ENCODE measurements at places on chromosomes 3 and 15.

DNA sequence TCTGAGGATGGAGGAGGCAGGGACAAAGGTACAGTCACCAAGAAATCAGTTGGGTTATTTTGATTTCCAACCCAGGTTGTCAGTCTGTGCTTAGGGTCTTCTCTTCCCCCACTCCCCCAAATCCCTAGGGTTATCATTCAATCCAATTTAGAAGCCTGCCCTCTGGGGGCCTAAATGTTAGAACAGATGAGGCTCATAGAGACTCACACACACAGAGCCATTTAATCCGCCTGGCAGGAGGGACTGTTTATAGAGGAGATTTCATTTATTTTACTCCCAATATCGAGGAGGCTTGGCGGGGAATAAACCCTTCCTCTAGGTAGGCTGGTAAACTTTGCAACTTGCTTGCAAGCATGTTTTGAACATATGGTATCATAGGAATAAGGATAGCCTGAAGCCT, 52.8 kb downstream of the RHCG start:
- DNase-seq: no peak

GRCh38 chr3:183984127-183984740, 33.5 kb downstream of the ABCC5 start:
- DNase-seq: no peak

GRCh38 chr15:22973286-22973685, 6.9 kb downstream of the CYFIP1 start:
- no peak for DNase-seq

- peak; percentile 25 for DNase-seq
Measured at GRCh38 chr3:171704002-171704401, 106.3 kb downstream of the PLD1 start.

GRCh38 chr3:161081633-161082032, 23.5 kb downstream of the B3GALNT1 start:
- no peak for DNase-seq

DNA sequence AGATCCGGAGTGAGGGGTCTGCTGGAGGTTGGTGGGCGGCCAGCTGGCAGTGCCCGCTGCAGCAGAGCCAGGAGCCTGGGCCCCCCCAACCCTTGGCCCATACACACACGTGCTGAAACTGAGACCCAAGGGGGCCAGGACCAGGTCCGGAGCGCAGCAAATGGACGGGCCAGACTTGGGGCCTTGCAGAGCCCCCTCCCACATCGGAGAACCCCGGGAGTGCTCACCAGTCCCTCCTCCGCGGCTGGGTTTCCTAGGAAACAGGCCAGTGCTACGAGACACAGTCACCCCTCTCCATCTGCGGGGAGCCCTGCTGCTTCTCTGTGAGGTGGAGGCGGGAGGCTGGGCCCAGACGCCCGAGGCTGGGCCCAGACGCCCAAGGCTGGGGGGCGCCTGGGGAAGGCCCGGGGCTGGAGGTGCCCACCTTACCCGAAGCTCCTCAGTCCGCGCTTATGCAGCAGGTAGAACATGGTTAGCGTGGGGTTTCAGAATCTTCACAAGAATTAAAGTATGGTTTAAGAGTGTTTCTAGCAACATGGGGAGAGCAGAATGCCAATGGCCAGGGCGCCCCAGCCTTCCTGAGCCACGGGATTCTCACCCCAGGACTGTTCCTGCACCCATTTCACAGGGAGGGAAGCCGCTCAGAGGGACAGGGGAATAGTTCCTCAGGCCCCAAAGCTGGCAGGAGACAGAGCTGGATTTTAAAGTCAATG, 135.0 kb upstream of the PRR20G start:
- no peak for DNase-seq

- no peak for DNase-seq
Measured at GRCh38 chr3:157807280-157807679, 298.9 kb downstream of the SHOX2 start.

DNA sequence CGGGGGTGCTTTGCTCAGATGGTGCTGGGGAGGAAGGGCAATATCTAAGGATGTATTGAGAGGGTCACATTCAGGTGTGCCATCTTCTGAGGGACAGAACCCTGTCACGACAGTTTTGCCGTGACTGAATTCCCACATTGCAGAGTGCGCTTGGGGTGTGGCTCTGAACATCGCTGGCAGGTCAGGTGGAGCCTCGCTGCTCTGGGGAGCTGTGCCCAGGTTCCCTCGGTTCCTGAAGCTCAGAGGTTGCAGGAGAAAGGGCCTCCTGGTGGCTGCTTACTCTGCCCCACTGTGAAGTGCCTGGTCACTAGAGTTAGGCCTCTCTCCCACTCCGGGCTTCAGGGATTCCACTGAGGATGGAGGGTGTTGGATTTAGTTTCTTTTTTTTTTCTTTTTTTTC, 51.5 kb downstream of the APBA2 start:
- no peak for DNase-seq

- DNase-seq: no peak
Measured at GRCh38 chr15:31776039-31776438, 254.3 kb upstream of the CHRNA7 start.

DNA sequence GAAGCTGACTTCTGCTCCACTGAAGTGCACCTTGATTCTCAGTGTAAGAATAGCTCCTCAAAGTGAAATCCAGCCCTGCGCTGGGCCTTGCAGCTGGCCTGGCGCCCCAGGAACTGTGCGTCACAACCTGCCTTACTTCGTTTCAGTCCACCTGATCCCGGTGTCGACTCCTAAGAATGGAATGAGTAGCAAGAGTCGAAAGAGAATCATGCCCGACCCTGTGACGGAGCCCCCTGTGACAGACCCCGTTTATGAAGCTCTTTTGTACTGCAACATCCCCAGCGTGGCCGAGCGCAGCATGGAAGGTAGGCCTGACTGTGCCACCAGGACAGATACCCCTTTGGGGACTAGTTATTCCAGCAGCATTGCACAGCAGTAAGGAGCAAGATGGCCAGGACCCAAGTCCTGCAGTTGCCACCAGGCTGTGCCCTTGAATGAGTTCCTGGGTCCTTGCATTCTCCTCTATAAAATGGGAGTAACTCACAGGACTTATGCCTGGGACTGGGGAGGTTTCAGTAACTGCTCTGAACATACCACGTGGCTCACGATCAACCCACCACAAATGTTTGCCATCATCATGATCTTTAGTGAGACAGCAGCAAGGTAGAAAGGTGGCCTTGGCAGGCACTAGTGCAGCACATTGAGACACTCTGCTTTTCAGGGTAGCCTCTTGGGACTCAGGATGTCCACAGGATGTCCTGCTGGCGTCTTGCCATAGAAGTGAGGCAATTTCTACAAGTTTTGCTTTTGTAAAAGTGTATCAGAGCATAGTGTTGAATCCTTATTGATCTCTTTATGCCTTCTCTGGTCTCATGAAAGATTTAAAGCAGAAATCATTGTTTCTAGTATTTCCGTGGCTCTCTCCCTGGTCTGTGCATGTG, 46.8 kb downstream of the PXYLP1 start:
- DNase-seq: no peak

GRCh38 chr3:160009525-160009924, 20.9 kb downstream of the IL12A start:
- DNase-seq: no peak

DNA sequence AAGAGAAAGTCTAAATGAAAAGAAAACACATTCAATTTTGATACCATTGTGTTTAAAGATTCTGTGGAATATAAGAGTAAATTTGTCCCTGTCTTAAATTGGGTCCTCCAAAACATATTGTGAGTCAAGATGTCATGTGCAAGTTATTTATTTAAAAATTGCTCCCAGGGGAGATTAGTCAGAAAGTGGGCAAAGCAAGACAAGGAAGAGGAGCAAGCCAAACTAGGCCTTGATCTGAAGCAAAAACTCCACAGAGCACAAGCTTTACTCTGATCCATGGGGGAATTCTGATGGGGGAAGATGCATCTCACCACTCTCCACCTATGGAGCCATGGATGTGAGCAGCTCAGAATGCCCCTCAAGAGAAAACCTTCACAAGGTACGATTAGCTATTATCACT, 342.8 kb upstream of the IL12A start:
- no peak for DNase-seq

GRCh38 chr15:63887630-63888029, 53.9 kb upstream of the HERC1 start:
- DNase-seq: no peak

- DNase-seq: no peak
Measured at GRCh38 chr15:68524753-68525584, 53.8 kb upstream of the CORO2B start.

- no peak for DNase-seq
Measured at GRCh38 chr3:27714146-27714526, 8.0 kb downstream of the EOMES start.

GRCh38 chr3:159635047-159635641, 353.5 kb upstream of the IL12A start:
- no peak for DNase-seq

- DNase-seq: no peak
Measured at GRCh38 chr15:92545996-92546395, 109.6 kb downstream of the FAM174B start.

GRCh38 chr3:177610686-177611633, 413.7 kb upstream of the TBL1XR1 start:
- no peak for DNase-seq

GRCh38 chr3:57794951-57795350, 38.8 kb downstream of the SLMAP start:
- no peak for DNase-seq

GRCh38 chr3:40097131-40098117, 212.1 kb upstream of the EIF1B start:
- DNase-seq: no peak

DNA sequence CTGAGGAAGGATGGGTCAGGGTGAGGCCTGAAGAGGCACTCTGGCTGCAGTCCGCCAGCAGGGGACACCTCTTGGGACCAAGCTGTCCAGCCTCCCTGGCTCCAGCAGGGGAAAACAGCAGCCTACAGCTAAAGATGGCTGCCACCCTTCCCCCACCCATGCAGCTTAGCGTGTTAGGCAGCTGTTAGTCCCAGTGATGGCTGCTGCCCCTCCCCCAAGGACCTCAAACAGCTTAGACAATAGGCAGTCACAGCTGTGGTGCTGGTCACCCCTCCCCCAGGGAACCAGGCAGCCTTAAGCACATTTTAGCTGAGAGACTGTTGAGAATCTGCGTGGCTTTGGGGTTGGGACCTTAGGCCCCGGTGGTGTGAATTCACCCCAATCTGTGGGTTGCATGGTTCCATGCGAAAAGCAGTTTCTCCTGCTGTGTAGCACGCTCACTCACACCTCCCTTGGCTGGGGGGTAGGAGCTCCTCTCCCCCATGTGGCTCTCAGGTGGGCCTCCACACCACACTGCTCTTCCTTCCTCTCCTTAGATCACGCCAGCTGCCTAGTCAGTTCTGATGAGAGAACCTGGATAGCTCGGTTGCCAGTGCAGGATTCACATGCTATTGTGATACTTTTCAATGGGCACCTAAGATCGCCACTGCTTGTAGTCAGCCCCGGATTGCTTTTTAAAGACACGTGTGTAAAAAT, 140.5 kb upstream of the CADPS start:
- DNase-seq: no peak

- DNase-seq: peak; percentile 19
Measured at GRCh38 chr3:188529228-188529627, 375.3 kb downstream of the LPP start.

DNA sequence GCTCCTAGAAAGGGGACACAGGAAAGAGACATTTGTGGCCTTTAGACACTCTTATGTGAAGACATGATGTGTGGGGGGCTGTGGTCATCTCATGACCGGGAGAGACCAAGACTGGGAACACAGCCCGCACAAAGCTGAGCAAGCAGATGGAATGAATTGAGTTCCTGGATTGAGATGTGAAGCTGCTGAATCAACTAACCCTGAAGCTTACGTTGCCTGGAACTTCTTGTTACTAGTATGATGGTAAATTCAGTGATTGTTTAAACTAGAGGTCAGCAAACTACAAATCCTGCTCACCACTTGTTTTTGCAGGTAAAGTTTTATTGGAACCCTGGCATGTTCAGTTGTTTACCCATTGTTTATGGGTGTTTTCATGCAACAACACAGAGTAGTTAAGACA, 83.4 kb upstream of the BHLHE40 start:
- no peak for DNase-seq

DNA sequence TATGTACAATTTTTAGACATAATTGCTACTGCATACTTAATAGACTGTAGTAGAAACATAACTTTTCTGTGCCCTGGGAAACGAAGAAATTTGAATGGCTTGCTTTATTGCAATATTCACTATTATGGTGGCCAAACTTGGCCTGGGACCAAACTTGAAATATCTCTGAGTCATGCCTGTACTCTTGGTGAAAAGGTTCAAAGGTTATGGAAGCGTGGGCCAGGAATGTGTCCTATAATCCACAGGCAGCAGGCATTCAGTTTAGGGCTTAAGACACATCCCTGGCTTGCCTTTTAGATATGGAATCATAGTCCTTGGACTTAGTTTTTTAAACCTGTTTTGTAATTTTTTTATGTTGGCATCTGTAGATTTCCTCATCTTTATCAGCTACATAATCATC, 124.3 kb downstream of the LRIG1 start:
- DNase-seq: peak; percentile 5

DNA sequence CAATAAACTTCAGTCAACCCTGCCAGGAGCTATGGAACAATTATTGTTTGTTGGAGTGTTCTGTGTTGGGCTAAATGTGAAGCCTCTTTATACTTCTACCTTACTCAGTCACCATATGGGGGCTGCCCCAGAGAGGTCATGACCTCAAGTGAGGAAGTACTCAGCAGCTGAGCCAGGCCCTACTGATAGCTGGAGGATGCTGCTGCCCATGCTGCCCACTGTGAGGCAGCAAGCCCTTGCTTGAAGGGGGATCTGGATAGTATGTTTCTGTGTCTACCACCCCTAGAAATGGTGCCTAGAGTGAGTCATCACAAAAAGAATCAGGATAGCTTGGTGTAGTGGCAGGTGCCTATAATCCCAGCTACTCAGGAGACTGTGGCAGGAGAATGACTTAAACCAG, 4.5 kb upstream of the RPL24 start:
- no peak for DNase-seq

DNA sequence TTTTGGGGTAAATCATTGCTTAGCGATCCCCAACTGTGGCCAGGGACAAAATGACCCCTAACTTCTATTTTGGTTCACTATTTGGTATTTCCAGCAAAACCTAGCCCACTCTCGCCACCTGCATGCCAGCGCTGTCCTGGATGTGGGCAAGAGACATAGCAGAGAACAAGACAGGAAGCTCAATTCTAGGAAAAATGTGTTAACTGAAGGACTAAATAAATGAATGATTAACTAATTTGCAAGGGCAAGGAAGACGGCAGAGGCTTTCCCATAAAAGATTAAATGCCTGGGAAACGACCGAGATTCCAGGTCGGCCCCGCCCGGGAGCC, 408 bp downstream of the NICN1 start:
- DNase-seq: no peak

GRCh38 chr15:75761446-75762356, 49.1 kb upstream of the CSPG4 start:
- no peak for DNase-seq

DNA sequence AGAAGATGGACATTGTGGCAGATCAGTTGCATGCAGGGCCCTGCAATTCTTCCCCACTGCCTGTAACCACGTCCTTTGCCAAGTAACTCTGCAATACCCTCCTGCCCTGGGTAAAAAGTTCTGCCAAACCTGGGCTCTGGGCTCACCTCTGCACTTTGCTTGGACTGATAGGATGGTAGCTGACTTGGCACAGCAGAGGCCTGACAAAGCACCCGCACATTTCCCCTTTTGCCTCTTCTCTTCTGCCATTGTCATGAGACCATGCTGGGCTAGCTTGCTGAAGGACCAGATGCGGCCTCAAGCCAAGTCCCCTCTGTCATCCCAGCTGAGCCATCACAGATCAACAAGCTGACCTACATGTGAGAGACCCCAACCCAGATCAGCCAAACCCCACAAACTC, 122.4 kb downstream of the SMAD6 start:
- no peak for DNase-seq

Measured in trophoblast cell (in vitro differentiated cells and primary cell).